B cell (primary cell): ENCODE measurements at places on chromosomes 3 and 15.
A peak's percentile ranks its signal among the peaks of the same experiment; 100 is the strongest.

GRCh38 chr3:49017971-49018706 is at the start of gene DALRD3:
Gene DALRD3 (minus strand): TSS chr3:49018580. CDS start chr3:49018564, 16 bp downstream.
- peaks cover 41% of the 10 kb centered on the region for H3K4me1 ChIP-seq
- no peaks in the 10 kb centered on the region for H3K27me3 ChIP-seq
- H3K4me3 ChIP-seq, result peak within 1 kb of the TSS; percentile 71

GRCh38 chr3:110343945-110344344 is 727.7 kb upstream of the NECTIN3 start:
- no peak overlapping the region for H3K27ac ChIP-seq
- H3K27me3 ChIP-seq, result no peaks in the 10 kb centered on the region
- no peak overlapping the region for H3K4me3 ChIP-seq
- no peak for DNase-seq

GRCh38 chr3:55647670-55648069 is 160.6 kb upstream of the WNT5A start:
- no peak overlapping the region for H3K4me3 ChIP-seq
- DNase-seq, result no peak
- H3K36me3 ChIP-seq, result no peaks in the 10 kb centered on the region

- H3K27me3 ChIP-seq, result no peaks in the 10 kb centered on the region
- H3K4me3 ChIP-seq, result no peak overlapping the region
- peaks cover 8% of the 10 kb centered on the region for H3K4me1 ChIP-seq
- no peak overlapping the region for H3K27ac ChIP-seq
- no peaks in the 10 kb centered on the region for H3K36me3 ChIP-seq
Measured at GRCh38 chr15:77309392-77309791, 110.5 kb downstream of the PEAK1 start.
